ENCODE measurements at places on chromosomes 3 and 15. TPM values are rescaled to one million over a fixed set of nuclear protein-coding genes. Genes with fewer than 3 reads are reported as not detected.
A peak's percentile ranks its signal among the peaks of the same experiment; 100 is the strongest.

DNA sequence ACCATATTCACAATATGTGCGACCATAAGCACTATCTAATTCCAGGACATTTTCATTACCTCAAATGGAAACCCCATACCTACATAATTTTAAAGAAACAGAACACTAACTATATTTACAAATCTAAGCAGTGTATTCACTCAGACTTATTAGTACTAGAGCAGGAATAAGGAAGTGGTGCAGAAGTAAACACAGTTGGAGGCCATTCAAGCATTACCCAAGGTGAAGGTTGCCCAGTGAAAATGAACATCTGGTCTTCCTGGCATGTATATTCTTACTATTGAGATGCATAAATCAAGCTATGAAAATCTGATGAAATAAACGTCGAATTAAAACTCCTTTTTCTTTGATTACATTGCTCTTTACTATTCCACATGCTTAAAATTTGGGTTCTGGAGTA lies 78.9 kb upstream of the TTC14 start:
- no peaks in the 10 kb centered on the region for H3K4me1 ChIP-seq
- H3K27ac ChIP-seq: no peak overlapping the region
- H3K36me3 ChIP-seq: no peaks in the 10 kb centered on the region

GRCh38 chr15:31412824-31413223 lies 86.2 kb downstream of the KLF13 start:
- peaks cover 7% of the 10 kb centered on the region for H3K36me3 ChIP-seq
- H3K4me1 ChIP-seq: no peaks in the 10 kb centered on the region
- H3K4me3 ChIP-seq: no peak overlapping the region
- no peak overlapping the region for H3K27ac ChIP-seq

DNA sequence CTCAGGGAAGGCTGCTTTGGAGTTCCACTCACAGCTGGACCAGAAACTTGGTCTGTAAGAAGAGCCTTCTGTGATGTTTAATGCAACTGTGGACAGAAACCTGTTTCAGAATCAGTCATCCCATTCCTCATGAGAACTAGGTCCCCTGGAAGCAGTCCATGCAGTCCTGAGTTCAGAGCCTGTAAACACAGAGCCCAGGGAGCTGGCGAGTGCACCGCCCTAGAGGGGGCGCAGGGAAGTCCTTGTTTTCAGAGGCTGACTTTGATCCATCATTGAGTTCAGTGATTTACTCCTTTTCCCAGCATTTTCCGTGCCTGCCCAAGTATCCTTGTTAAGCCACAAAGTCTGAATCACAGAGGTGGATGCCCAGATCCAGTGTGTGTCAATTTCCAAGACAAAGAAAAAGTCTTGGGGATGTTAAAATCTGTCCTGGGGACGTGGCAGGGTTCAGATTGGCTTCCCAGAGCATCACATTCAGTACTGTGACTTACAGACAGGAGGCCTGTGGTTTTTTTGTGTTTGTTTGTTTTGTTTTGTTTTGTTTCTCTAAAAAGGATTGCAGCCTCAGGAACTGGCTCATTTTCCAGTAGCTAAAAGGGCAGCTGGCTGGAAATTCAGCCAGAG lies 9.8 kb upstream of the TXNRD3 start:
- H3K4me1 ChIP-seq: no peaks in the 10 kb centered on the region
- DNase-seq: no peak
- peaks cover 37% of the 10 kb centered on the region for H3K27me3 ChIP-seq
- H3K27ac ChIP-seq: no peak overlapping the region
- H3K36me3 ChIP-seq: no peaks in the 10 kb centered on the region
- H3K4me3 ChIP-seq: no peak overlapping the region

GRCh38 chr15:90765531-90765930 lies 48.4 kb downstream of the BLM start:
- H3K4me3 ChIP-seq: no peak overlapping the region
- no peak overlapping the region for H3K27ac ChIP-seq
- DNase-seq: no peak
- peaks cover 2% of the 10 kb centered on the region for H3K36me3 ChIP-seq
- no peaks in the 10 kb centered on the region for H3K27me3 ChIP-seq

The GREM1 gene
- total RNA-seq: 142 TPM

The SPATA12 gene
- not detected for total RNA-seq

- no peaks in the 10 kb centered on the region for H3K4me1 ChIP-seq
- peaks cover 69% of the 10 kb centered on the region for H3K27me3 ChIP-seq
- no peak for DNase-seq
- H3K36me3 ChIP-seq: peaks cover 5% of the 10 kb centered on the region
Observed at GRCh38 chr3:128468791-128469527, 2.3 kb upstream of the DNAJB8 start.

The STARD5 gene
- 5.3 TPM for total RNA-seq

- H3K4me1 ChIP-seq: peaks cover 55% of the 10 kb centered on the region
- no peak overlapping the region for H3K4me3 ChIP-seq
- H3K27me3 ChIP-seq: no peaks in the 10 kb centered on the region
- no peak overlapping the region for H3K27ac ChIP-seq
Observed at GRCh38 chr15:84552896-84553295, 47.9 kb upstream of the ZSCAN2 start.

The CLDN1 gene
- 13.1 TPM for total RNA-seq

- H3K27me3 ChIP-seq: peaks cover 9% of the 10 kb centered on the region
- peaks cover 12% of the 10 kb centered on the region for H3K4me1 ChIP-seq
- peak within 1 kb of the TSS; percentile 69 for H3K27ac ChIP-seq
- H3K36me3 ChIP-seq: no peaks in the 10 kb centered on the region
- peak within 1 kb of the TSS; percentile 84 for H3K4me3 ChIP-seq
Observed at GRCh38 chr15:73051807-73052652, at the start of gene NEO1. NEO1 (plus strand) TSS chr15:73052463; CDS start chr15:73052676, 213 bp downstream.

The SNX33 gene
- 21.6 TPM for total RNA-seq
